ENCODE measurements at places on chromosomes 5 and 9. TPM values are rescaled to one million over a fixed set of nuclear protein-coding genes. Genes with fewer than 3 reads are reported as not detected.

Gene FAM78A
- 0.07 TPM for total RNA-seq

DNA sequence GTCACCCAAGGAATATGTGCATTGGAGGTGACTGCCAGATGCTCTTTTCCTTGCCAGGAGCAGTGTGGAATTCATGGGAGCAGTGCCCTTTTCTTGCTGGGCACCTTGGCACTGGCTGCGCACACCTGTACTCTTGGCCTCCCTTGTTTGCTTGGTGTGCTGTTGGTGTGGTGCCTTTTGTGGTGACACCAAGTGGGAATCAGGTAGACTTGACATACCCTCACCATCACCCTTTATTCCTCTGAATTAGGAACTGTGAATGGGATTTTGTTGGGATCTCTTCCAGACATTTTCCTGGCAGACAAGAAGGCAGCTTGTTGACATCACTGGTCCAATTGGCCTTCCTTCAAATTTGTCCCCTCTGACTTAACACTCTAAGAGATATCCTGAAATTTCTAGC lies 82.3 kb downstream of the RAI14 start:
- no peaks in the 10 kb centered on the region for H3K4me1 ChIP-seq
- DNase-seq, result no peak
- H3K27me3 ChIP-seq, result no peaks in the 10 kb centered on the region
- H3K4me3 ChIP-seq, result no peak overlapping the region
- H3K36me3 ChIP-seq, result peaks cover 2% of the 10 kb centered on the region

Gene SLC1A3
- 24.7 TPM for total RNA-seq

Gene GZMA
- not detected for total RNA-seq

GRCh38 chr9:16319646-16320045 lies 550.8 kb downstream of the BNC2 start:
- no peaks in the 10 kb centered on the region for H3K36me3 ChIP-seq
- peaks cover 14% of the 10 kb centered on the region for H3K4me1 ChIP-seq
- H3K27me3 ChIP-seq, result no peaks in the 10 kb centered on the region
- no peak overlapping the region for H3K4me3 ChIP-seq

DNA sequence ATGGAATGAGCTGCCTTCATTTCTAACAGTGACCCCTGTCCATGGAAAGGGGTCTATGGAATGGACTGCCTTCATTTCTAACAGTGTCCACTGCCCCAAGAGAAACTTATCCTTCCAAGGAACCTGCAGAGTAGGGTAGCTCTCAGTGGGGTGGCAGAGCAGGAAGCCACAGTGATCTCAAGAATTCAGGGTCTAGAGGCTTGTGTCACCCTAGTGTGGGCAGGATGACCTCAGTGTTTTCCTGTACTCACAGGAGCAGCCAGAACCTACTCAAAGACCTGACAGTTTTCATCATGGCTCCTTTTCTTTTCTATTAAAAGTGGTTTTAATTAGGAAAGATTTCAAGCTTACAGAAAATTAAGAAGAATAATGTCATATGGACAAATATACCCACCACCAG lies 27.5 kb downstream of the SEC61B start:
- no peak for DNase-seq
- no peaks in the 10 kb centered on the region for H3K36me3 ChIP-seq
- no peaks in the 10 kb centered on the region for H3K27me3 ChIP-seq
- no peak overlapping the region for H3K4me3 ChIP-seq

Gene DMRTA1
- 1.5 TPM for total RNA-seq

Gene PTGER4
- 48.5 TPM for total RNA-seq

GRCh38 chr9:104278929-104279496 lies 184.9 kb downstream of the SMC2 start:
- peaks cover 3% of the 10 kb centered on the region for H3K4me1 ChIP-seq
- H3K4me3 ChIP-seq, result no peak overlapping the region
- H3K27ac ChIP-seq, result peak overlapping the region; percentile 61
- no peak for DNase-seq

GRCh38 chr5:155530046-155530445 lies 516.5 kb downstream of the KIF4B start:
- no peaks in the 10 kb centered on the region for H3K36me3 ChIP-seq
- H3K4me1 ChIP-seq, result no peaks in the 10 kb centered on the region
- no peaks in the 10 kb centered on the region for H3K27me3 ChIP-seq
- H3K4me3 ChIP-seq, result no peak overlapping the region
- no peak overlapping the region for H3K27ac ChIP-seq
- no peak for DNase-seq

Gene CMYA5
- total RNA-seq, result 0.15 TPM

Gene ANKRD31
- total RNA-seq, result 0.26 TPM

Gene ZBTB26
- total RNA-seq, result 1.6 TPM

- H3K36me3 ChIP-seq, result no peaks in the 10 kb centered on the region
- H3K4me1 ChIP-seq, result peaks cover 11% of the 10 kb centered on the region
- no peak overlapping the region for H3K27ac ChIP-seq
These were observed 248.5 kb downstream of the SMARCA2 start for GRCh38 chr9:2263665-2264064.

- DNase-seq, result peak; percentile 82
- H3K36me3 ChIP-seq, result no peaks in the 10 kb centered on the region
- H3K27me3 ChIP-seq, result no peaks in the 10 kb centered on the region
- H3K4me3 ChIP-seq, result peak overlapping the region; percentile 49
- H3K4me1 ChIP-seq, result peaks cover 30% of the 10 kb centered on the region
These were observed 139.8 kb downstream of the MPDZ start for GRCh38 chr9:13139641-13140171.

DNA sequence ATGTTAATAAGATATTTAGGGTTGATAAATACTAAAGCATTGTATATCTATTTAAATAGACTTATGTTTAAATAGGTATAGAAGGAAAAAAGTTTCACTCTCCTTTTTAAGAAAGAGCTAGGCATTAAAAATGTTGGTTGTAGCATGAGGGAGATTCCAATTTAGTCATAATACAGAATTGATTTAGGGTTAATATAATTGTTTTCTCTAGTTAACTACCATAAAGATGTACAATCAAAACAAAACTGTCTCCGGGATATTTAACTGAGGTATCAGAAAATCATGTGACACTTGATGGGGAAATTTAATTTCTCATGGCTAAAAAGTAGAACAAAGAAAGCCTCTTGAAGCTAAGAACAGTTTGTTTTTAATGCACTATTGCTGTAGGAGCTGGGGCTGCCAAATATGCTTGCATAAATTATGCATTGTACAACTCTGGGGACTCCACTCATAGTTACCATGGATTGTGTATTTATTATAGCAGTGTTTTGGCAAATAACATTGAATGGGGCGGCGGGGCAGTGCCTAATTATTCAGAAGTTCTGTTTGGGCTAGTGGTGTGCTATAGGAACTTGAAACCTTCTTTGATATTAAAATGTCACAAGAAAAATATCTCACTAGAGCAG lies 44.2 kb downstream of the SMC2 start:
- no peak overlapping the region for H3K27ac ChIP-seq
- no peaks in the 10 kb centered on the region for H3K27me3 ChIP-seq
- no peaks in the 10 kb centered on the region for H3K4me1 ChIP-seq
- no peak for DNase-seq

DNA sequence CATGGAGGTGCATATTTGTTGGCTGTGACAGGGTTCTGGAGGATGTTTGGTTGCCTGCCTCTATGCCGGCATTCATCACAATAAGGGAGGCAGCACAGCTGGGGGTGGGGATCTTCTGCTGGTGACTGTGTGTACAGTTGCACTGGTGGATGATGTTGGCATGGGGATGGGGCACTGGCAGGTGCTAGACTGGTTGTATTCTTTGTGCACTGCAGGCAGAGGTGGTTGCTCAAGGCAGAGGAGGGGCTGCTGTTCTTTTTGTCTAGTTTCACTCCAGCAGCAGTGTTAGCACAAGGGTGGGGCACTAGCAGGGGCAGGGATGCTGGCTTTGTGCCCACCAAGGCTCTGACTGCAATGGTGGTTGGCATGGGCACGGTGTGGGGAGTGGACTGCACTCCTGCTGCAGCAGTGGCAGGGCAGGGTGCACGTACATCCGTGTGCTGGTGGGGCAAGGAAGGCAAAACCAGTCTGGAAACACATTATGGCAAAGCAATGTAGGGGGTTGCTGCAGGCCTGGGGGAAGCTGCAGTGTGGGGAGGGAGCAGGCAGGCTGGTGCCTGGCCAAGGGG lies 69.3 kb downstream of the ISOC1 start:
- no peaks in the 10 kb centered on the region for H3K4me1 ChIP-seq
- no peak for DNase-seq
- no peaks in the 10 kb centered on the region for H3K27me3 ChIP-seq
- H3K27ac ChIP-seq, result no peak overlapping the region
- no peaks in the 10 kb centered on the region for H3K36me3 ChIP-seq

DNA sequence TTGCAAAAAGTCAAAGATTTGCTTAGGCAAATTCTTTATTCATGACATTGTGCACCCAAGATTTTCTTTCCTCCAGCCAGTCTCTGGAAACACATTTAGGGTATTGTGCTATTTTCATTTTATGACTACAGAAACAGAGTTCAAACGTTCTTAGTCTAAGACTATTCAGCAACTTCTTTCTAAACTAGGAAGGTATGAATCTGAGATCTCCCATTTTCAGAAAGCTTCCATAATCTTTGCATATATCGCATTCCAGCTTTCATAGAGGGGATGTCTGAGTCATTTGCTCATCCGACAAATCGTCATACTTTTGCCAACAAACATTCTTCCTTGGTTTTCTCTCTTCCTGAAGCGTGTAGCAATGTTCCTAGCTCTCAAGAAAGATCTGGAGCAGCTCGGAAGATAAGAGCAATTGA lies 1.6 kb upstream of the PAPPA start:
- H3K4me1 ChIP-seq, result peaks cover 18% of the 10 kb centered on the region
- H3K4me3 ChIP-seq, result 0 out of 2 replicates have a peak overlapping the region, but pooled peaks have one; percentile 9
- no peaks in the 10 kb centered on the region for H3K27me3 ChIP-seq
- peak; percentile 50 for DNase-seq

GRCh38 chr5:31120642-31120948 lies 72.9 kb upstream of the CDH6 start:
- no peak overlapping the region for H3K27ac ChIP-seq
- H3K36me3 ChIP-seq, result no peaks in the 10 kb centered on the region
- peaks cover 14% of the 10 kb centered on the region for H3K4me1 ChIP-seq
- no peaks in the 10 kb centered on the region for H3K27me3 ChIP-seq
- no peak for DNase-seq

DNA sequence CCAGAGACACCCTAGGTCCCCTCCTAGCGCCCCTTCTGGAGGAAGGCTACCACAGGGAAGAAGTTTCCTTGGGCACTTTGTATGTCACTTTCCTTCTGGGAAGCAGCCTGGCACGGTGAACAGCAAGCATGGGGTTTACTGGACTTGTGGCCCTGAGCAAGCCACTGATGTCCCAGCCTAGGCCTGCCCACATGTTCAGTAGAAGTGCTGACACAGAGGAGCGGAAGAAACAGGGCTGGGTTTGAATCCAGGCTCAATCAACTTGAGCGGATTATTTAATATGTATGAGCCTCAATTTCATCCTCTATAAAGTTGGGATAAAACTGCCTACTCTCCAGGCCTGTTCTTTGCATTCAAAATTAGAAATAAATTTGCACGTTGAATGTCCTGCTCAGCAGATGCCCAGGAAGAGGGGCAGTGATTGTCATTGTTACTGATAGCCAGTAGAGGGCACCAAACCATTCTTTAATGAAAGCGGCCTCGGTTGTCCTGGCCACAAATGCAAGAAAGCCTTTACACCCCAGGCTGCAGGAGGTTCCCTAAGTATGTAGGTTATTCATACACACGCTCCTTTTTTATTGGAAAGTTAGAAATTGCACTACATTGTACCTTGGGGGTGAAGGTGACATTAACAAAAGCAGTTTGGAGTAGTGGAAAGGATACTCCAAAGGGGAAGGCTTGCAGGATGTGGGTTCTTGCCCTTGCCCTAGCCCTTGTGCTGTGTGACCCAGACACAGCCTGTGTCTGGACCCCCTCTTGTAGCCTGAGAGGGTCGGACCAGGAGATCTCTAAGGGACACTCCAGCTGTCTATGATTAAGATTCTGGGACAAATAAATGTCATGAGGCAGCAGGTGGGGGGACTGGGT lies 13.4 kb upstream of the XPA start:
- DNase-seq, result peak; percentile 70
- peaks cover 32% of the 10 kb centered on the region for H3K4me1 ChIP-seq
- no peak overlapping the region for H3K4me3 ChIP-seq
- no peaks in the 10 kb centered on the region for H3K27me3 ChIP-seq

DNA sequence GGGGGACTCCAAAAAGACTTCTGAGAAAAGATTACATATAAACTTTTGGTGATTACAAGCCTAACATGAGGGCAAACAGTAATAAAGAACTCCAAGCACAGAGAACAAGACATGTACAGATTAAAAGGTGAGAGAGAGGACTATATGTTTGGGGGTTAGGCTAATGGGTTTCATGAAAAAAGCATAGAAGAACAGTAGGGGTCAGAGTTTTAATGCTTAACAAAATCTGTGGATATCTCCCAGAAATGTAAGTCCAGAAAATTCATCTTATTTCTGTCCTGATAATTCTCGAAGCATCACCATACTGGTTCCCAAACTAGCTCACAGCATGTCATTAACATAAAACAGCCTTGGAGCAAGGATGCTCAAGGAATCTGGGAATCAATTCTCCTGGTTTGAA lies 137.2 kb downstream of the ARRDC3 start:
- DNase-seq, result no peak
- no peaks in the 10 kb centered on the region for H3K36me3 ChIP-seq
- no peak overlapping the region for H3K4me3 ChIP-seq
- no peaks in the 10 kb centered on the region for H3K4me1 ChIP-seq

DNA sequence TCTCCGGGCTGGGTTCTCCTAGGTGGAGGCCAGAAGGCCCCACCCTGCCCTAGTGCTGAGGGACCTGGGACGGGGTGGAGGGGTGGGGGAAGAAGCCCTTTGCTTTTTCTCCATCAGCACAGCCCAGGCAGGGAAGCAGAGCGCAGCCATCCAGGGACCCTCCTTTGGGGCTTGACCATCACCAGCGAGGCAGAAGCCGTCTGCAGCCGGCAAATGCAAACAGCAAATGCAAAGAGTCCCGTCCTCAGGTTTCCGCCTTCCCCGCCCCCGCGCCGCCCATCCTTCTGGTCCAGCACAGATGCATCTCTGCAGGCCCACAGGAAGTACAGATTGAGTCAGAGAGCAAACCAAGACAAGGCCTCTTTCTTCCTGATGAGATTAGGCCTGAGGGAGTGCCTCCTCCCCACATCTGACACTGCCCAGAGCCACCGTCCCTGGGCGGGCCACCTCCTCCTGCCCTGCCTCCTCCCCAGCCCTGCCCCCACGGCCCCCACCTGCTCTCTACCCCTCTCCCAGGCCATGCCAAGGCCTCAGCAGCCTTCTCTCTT lies 23.4 kb downstream of the CORO2A start:
- H3K4me3 ChIP-seq, result no peak overlapping the region
- peak; percentile 76 for DNase-seq
- peak overlapping the region; percentile 14 for H3K27ac ChIP-seq
- H3K4me1 ChIP-seq, result peaks cover 21% of the 10 kb centered on the region

- H3K4me3 ChIP-seq, result no peak overlapping the region
- H3K4me1 ChIP-seq, result no peaks in the 10 kb centered on the region
- H3K36me3 ChIP-seq, result peaks cover 32% of the 10 kb centered on the region
- H3K27ac ChIP-seq, result no peak overlapping the region
- no peak for DNase-seq
These were observed 57.2 kb downstream of the MTMR12 start for GRCh38 chr5:32255540-32255900.

DNA sequence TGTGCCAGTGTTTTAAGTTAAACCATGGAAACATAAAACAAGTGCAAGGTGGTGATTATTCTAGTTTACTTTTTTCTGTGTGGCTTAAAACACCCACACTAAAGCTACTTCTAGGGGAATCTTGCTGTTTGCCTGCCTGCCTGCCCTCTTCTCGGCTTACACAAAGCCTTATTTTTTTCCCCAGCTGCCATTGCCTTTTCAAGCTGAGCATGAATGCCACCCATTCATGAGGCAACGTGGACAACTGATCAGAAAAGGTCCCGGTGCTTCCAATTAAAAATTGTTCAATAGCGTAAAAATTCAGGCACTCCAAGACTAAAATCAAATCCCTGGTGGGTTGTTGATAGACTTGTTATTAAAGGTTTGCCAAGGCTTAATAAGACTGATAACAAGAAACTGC lies 401.4 kb downstream of the TMEM161B start:
- no peak overlapping the region for H3K27ac ChIP-seq
- no peak overlapping the region for H3K4me3 ChIP-seq
- H3K36me3 ChIP-seq, result no peaks in the 10 kb centered on the region
- H3K4me1 ChIP-seq, result no peaks in the 10 kb centered on the region
- no peaks in the 10 kb centered on the region for H3K27me3 ChIP-seq
